Lung (tissue), 17 donors: ENCODE measurements at places on chromosomes 6 and 20. TPM values are rescaled to one million over a fixed set of nuclear protein-coding genes. Genes with fewer than 3 reads are reported as not detected.
A peak's percentile ranks its signal among the peaks of the same experiment; 100 is the strongest.

DNA sequence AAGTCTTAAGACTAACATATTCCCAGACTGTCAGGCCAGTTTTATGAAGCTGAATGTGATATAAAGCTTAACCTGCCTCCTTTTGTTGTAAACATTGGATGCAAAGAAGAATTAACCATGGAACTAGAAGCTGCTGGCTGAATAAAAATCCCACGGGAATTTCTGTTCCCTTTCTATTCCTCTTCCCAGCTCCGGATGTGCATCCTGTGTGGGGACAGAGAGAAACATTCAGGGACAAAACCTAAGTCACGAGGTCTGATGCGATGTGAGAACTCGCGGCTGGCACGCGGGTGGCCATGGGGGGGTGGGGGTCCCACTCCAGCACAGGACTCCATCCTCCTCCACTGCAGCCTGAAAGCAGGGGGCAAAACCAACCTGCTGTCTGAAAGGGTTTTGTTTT, 32.2 kb downstream of the RAMACL start:
- DNase-seq, result peak; percentile 44

GRCh38 chr6:26536571-26537159, 1.5 kb upstream of the HMGN4 start:
- peak; percentile 91 for DNase-seq

DNA sequence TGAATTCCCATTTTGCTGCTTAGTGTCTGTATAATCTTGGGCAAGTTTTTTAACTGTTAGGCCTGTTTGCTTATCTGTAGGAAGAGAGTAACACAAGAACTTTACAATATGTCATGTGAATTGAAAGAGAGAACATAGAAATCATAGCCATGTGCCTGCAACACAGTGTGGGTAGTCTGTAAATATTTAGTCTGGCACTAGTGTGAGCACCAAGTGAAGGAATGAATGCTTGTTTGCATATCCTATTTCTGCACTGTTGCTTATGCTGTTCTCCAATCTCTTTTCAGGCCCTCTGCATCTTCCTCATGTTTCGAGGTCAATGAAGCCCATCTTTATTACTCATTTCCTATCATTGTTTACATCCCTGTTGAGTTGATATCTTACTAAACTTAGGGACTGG, 49.2 kb downstream of the CBFA2T2 start:
- no peak for DNase-seq

DNA sequence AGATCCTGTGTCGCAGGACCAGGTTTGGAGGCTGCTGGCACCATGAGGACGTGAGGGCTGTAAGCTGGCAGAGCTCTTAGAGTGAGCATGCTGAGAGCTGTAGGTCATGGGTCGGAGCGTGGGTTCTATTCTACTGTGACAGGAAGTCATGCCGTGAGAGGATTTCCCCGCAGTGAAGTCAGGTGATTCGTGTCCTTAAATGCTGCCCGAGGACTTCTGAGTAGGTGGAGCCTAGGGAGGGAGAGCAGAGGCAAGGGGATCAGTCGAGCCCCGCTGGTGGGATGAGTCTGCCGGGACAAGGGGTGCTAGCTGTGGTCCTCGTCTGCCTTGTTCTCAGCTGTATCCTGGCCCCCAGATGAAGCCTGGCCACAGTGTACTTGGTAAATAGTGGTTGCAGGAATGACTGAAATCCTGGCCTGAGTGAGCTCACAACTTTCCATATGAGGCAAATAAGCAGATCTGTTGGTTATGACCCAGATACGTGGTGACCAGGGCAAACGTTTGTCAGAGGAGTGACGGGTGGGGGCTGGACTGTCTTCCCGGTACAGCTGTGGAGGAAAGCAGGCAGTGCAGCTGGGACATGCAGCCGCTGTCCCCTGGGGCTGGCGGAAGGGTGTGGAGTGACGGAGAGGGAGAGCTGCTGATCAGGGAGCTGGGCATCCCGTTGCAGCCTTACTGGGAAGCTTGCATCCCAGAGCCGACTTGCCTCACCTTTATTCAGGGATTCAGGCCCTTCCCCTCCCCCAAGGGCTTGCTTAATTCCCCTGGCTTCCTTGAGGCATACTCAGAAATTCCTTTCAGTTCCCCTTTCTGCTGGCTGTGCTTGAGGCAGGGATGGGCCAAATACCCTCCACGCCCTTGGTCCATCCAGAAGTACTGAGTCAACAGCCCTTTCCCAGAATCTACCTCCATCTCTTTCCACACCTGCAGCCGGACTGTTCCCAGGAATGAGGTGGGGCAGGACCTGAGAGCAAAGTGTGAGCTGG, 250.9 kb upstream of the RREB1 start:
- DNase-seq, result peak; percentile 50

GRCh38 chr6:108120311-108120710, 45.5 kb upstream of the NR2E1 start:
- DNase-seq, result no peak

DNA sequence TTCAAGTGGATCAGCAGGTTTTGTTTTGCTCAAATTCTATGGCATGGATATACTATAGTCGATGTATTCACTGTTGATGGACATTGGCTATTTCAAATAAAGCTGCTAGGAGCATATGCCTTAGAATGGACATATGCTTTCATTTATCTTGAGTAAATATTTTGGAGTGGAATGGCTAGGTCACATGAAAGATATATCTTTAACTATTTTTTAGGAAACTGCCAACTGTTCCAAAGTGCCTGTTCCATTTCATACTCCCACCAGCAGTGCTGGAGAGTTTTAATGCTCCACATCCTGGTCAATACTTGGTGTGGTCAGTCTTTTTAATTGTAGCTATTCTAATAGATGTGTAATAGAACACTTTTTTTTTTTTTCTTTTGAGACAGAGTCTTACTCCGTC, 81.1 kb upstream of the PIM1 start:
- no peak for DNase-seq

- DNase-seq, result no peak
Observed at GRCh38 chr6:139757784-139758183, 383.3 kb upstream of the CITED2 start.

DNA sequence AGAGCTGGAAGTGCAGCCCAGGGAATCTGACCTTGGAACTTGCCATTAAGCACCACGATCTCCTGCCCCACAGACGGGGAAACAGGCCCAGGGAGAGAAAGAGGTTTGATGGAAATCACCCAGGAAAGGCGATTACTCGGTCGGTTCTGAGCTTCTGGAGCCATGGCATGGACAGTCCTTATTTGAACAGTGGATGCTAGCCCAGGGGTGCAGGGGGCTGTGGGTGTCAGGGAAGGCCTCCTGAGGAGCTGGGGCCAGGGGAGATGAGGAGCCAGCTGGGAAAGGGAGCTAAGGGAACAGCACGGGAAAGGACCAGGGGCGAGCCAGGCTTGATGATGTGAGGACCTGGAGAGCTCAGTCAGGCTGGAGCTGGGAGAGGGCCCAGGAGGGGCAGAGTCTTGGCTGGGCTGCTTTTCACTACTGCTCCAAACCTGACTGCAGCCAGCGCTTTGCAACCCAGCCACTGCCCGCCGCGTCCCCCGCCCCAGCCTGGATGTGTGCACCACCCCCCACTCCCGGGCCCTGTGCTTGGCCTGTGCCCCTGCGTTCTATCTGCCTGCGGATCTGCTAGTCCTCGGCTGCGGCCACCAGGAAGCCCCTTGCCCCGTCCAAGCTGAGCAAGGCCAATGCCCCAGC, 17.8 kb downstream of the SUN5 start:
- DNase-seq, result no peak

POM121L2 gene
- not detected for polyA plus RNA-seq

HCRTR2 gene
- not detected for polyA plus RNA-seq

TPD52L1 gene
- 15.6 TPM for polyA plus RNA-seq
